ENCODE measurements at places on chromosomes 12 and 14. TPM values are rescaled to one million over a fixed set of nuclear protein-coding genes. Genes with fewer than 3 reads are reported as not detected.

Gene LALBA
- not detected for total RNA-seq

DNA sequence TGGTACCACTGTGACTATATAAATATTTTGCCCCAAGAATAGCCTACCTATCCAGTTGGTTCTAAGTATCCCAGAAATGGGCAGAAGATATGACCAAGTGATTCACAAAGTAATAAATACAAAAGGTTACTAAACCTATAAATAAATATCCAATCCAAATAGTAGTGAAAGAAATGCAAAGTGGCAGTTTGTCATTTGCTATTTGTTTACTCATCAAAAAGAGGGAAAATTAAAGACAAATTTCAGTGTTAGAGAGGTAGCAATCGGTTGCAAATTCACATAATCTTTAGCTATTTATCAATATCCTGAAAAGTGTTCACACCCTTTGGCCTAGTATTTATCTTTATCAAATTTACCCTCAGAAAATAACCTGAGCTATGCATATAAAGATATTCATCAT lies 136.4 kb upstream of the NPAS3 start:
- DNase-seq, result no peak

- no peak for DNase-seq
These were observed 34.6 kb downstream of the FZD10 start for GRCh38 chr12:130196827-130197226.

- DNase-seq, result no peak
These were observed 4.2 kb downstream of the PTPN6 start for GRCh38 chr12:6955108-6956020.

Gene PRPF39
- 11.7 TPM for total RNA-seq

DNA sequence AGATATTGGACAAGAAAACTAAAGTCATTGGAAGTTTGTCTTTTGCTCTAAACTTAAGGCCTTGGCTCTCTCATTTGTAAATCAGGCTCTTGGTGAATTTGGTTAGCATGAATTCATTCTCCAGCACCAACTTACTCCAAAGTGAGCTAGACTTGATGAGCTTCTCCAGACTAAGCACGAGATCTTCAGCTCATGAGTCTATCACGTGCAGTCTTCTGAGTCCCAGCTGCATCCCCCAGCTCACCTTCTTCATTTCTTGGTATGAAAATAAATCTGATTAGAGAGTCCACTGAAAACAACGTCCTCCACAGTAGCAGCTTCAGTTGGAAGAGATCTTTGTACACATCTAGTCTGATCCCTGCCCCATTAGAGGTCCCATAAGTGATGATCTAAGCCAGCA lies 52.5 kb upstream of the DDX11 start:
- DNase-seq, result no peak

Gene CCDC91
- 57.2 TPM for total RNA-seq

- peak; percentile 81 for DNase-seq
These were observed 142.4 kb downstream of the DPF3 start for GRCh38 chr14:72751276-72752033.

Gene CCNB1IP1
- total RNA-seq, result 31.8 TPM

- no peak for DNase-seq
These were observed 90.6 kb downstream of the PAPOLA start for GRCh38 chr14:96592591-96593386.

Gene IGFBP6
- 811 TPM for total RNA-seq

- no peak for DNase-seq
These were observed 134.5 kb downstream of the SLC2A13 start for GRCh38 chr12:39971348-39971747.

- no peak for DNase-seq
These were observed 463.6 kb upstream of the MIS18BP1 start for GRCh38 chr14:45716572-45716971.

GRCh38 chr12:25248137-25248536 lies 2.6 kb downstream of the KRAS start:
- no peak for DNase-seq

Gene ZC2HC1C
- total RNA-seq, result 7.1 TPM

Gene AQP6
- not detected for total RNA-seq

Gene FIGNL2
- total RNA-seq, result 0.39 TPM

- DNase-seq, result no peak
These were observed 126.2 kb downstream of the KSR2 start for GRCh38 chr12:117842630-117843029.

GRCh38 chr12:103877934-103878510 lies 37.0 kb upstream of the NT5DC3 start:
- no peak for DNase-seq

DNA sequence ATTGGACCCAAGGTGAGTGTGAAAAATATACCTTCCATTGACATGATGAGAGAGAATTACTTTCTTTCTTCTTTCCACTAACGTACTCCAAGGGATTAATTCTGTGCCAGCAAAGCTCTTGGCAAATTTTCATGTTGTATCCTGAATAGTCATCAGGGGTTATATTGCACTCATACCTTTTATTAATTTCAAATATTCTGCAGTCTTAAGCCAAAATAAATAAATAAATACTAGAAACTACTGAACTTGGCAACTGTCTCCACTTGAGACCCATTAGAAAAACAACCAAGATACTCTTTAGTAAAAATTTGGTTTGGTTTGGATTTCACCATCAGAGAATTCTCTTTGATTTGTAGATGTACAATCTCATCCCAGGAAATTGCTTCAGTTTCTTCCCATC lies 22.1 kb upstream of the CLEC14A start:
- no peak for DNase-seq

DNA sequence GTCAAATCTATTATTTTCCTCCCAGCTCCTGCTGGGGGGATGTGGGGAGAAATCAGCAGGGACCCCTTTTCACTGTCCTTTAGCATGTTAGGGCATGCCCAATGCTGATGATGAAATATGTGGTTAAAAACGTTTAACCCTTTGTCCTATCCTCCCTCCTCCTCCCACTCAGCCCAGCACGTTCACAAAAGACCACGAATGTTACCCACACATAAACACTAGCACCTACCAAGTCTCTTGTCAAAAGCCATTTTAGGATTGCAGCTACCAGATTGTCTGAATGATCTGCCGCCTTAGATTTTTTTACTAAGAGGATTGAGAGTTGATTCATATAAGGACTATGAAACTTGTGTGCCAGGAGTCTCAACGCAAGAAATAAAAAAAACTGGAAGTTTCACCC lies 70.4 kb downstream of the TBK1 start:
- DNase-seq, result no peak

DNA sequence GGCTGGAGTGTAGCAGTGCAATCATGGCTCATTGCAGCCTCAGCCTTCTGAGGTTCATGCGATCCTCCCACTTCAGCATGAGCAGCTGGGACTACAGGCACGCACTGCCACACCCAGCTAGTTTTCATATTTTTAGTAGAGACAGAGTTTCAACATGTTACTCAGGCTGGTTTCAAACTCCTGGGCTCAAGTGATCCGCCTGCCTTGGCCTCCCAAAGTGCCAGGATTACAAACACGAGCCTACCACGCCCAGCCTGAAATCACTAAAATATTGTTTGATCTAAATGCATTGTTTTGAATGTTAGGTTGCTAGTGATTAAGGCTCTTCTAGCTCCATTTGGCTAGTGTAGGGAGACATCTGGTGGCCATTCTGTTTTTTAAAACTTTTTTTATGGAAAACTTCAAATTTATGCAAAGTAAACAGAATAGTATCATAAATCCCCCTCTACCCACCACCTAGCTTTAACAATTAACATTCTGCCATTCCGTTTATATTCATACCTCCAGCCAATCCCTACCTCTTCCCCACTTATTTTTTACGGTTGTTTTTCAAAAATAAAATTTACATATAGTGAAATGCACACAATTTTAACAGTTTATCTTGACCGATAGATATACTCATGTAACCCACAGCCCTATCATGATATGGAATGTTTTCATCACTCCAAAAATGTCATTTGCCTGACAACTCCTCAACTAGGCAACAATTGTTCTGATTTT lies 37.8 kb downstream of the MYO1H start:
- no peak for DNase-seq

GRCh38 chr14:99116741-99117295 lies 155.2 kb downstream of the BCL11B start:
- DNase-seq, result peak; percentile 79

DNA sequence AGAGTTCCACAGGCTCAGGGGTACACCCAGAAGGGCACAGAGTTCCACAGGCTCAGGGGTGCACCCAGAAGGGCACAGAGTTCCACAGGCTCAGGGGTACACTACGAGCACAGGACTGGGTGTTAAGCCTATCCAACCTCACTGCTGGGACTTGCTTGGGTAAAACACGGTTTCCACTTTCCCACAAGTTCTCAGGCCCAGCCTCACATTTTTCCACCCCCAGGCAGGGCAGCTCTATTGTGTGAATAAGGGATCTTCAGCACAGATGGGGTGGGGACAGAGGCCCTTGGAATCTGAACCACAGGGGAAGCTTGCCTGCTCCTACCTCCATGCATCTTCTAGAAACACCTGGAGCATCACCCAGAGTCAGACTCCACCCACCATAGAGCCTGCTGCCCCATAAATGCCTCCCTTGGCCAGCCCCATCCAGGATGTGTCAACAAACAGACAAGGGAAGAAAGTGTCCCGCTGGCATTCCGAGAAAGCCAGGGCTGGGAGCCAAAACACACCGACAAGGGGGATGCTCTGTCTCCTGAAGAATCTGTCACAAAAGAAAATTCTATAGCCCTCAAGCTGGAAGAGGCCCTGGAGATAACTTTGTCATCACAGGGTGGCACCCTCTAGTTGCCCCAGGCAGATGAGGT lies 4.8 kb downstream of the CRACR2A start:
- peak; percentile 75 for DNase-seq

Gene AKAP3
- total RNA-seq, result 0.63 TPM

DNA sequence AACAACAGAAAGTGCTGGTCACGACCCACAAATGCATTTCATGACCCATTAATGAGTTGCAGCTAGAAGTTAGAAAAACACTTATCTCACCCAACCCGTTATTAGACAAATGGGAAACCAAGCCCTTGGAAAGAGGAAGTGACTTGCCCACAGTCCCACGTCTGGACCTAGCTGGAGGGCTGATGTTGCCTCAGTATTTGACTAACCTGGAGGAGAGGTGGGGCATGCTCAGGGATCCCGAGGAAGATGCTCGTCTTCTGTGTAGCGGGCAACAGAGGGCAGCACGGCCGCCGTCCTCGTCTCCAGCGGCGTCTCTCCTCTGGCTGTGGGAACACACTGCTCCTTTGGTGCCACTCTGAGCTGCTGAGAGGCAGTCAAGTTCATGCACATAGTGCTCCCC lies 12.7 kb downstream of the CCND2 start:
- DNase-seq, result no peak

Gene MGP
- total RNA-seq, result 680 TPM

DNA sequence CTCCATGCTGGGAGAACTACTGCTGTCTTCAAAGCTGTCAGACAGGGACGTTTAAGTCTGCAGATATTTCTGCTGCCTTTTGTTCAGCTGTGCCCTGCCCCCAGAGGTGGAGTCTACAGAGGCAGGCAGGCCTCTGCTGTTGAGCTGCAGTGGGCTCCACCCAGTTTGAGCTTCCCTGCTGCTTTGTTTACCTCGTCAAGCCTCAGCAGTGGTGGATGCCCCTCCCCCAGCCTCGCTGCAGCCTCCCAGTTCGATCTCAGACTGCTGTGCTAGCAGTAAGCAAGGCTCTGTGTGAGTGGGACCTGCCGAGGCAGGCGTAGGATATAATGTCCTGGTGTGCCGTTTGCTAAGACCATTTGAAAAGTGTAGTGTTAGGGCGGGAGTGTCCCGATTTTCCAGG lies 31.4 kb upstream of the RFX4 start:
- DNase-seq, result no peak

Gene NUBPL
- 13.6 TPM for total RNA-seq

GRCh38 chr14:39967885-39968284 lies 535.7 kb upstream of the FBXO33 start:
- DNase-seq, result no peak

- DNase-seq, result no peak
These were observed 141.9 kb downstream of the ANO6 start for GRCh38 chr12:45357539-45358417.

DNA sequence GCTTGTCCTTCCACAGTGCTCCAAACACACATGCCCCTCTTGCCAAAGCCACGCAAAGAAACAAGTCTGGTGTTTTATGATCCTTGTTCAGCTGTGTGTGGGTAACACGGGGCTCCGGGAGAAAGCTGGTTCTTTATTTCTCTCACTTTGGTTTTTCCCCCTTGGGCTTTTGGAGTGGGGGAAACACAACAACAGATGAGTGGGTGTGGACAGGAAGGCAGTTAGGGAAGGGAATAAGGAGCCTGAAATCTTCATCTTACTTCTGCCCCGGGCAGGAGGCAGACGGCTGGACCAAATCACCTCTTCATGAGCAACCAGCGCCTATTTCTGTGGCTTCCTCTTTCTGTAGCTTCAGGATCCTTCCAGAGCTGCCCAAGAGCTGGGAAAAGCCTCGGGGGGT lies 218.5 kb downstream of the PHETA1 start:
- DNase-seq, result no peak

DNA sequence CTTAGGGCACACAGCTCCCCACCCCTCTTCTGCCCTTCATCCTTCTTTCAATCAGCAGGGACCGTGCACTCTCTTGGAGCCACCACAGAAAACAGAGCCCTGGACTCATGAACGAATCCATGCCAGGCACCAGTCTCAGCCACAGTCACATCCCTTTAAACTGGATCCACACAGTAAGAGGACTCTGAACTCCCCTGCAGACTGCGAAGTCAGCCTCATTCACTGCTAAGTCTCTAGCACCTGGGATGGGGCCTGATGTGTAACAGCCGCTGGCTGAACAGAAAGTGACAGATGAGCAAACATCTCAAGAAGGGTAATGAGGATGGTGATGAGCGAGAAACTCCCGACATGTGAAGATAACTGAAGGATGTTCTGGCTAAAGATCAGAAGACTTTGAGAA lies 45.8 kb upstream of the IQSEC3 start:
- no peak for DNase-seq

Gene NUDT14
- total RNA-seq, result 2.1 TPM

GRCh38 chr12:32025906-32026305 lies 66.7 kb downstream of the RESF1 start:
- DNase-seq, result no peak

DNA sequence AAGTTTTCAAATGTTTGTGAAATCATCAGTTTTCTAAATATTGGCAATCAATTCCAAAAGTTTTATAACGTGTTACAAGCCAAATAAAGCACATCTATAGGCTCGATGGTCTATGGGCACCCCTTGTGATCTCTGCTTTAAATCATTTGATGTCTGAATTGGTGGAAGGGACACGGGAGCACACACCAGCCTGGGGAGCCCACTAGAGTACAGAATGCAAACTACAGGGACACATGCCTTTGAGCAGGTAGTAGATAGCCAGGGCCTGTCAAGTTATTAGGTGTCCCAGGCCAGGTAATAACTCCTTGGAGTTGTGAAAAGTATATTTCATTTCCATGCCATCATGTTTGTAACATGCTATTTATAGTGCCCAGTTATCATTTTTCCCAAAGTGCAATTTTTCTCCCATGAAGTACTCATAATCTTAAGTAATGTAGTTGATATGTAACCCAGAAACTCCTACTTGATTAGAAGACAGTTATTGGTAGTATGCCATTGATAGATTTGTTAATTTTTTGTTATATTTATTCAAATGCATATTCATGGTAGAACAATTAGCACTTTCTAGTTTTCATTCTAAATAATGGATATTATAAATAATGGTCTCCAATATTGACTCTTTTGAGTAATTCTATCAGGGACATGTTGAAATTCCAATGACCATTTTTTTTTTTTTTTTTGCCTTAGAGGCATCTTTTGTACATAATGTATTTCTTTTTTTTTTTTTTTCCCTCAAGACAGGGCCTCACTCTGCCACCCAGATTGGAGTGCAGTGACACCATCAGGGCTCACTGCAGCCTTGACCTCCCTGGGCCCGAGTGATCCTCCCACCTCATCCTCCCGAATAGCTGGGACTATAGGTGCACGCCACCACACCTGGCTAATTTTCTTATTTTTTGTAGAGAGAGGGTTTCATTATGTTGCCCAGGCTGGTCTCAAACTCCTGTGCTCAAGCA lies 96.9 kb upstream of the FGD4 start:
- DNase-seq, result no peak

Gene OTOGL
- 1.7 TPM for total RNA-seq
